ENCODE measurements at places on chromosomes 2 and 18.

DNA sequence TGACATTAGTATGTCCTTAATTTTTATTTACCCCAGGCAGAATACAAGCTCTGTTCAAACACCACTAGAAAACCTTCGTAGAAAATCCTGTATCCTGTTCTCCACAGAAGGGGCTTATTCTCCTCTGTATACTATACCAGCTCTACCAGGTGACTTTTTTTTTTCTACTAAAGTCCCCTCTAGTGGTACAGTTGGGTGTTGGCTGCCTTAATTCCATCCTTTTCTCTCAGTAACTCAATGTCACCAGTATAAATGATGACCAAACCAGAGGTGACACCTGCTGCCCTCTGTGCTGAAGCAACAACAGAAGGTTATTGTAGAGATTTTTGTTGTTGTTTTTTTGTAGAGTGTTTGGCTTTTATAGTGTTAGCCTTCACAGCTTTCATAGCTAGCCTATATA is 1322.0 kb downstream of the LRP1B start:
- DNase-seq, result peak; percentile 21

- no peak for DNase-seq
Observed at GRCh38 chr2:45567974-45568789, 42.9 kb downstream of the SRBD1 start.

DNA sequence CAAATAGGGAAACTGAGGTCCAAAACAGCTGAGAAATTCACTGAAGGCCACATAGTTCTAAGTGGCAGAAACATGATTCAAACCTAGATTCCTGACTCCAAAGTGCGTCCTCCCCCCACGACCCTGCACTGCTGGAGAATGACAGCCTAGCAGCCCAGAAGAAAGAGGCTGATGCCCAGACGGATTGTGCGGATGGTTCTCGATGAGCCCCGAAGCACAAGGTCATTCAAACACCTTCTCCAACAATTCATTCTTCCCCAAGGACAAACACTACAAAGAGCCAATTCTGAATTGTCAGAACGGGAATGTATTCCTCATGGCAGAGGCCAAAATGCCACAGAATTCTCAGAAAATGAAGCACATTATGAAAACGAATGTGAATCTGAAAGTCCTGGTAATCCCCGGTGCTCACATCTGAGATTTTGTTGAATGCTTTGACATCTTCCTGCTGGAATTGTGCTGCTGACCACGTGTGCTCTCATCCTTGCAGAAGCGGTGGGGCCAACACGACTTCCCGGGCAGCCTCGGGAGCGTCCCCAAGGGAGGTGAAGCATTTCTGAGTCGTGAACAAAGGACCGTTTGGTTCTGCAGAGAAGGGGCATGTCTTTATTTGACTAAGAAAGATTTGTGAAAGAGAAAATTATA is 337.0 kb downstream of the EIPR1 start:
- no peak for DNase-seq

GRCh38 chr2:8039732-8040131 is 642.1 kb upstream of the ID2 start:
- no peak for DNase-seq

- DNase-seq, result no peak
Observed at GRCh38 chr2:175220075-175220474, 38.6 kb upstream of the ATP5MC3 start.

GRCh38 chr2:186968277-186968676 is 119.3 kb upstream of the ZSWIM2 start:
- DNase-seq, result no peak

GRCh38 chr2:151114874-151115273 is 146.8 kb downstream of the RBM43 start:
- DNase-seq, result no peak

- peak; percentile 43 for DNase-seq
Observed at GRCh38 chr2:233976690-233977294, 59.6 kb downstream of the TRPM8 start.

- DNase-seq, result peak; percentile 85
Observed at GRCh38 chr2:23620841-23621341, 235.9 kb downstream of the KLHL29 start.

- no peak for DNase-seq
Observed at GRCh38 chr18:33424266-33424946, 16.1 kb downstream of the CCDC178 start.

GRCh38 chr2:128774320-128775216 is 455.9 kb upstream of the HS6ST1 start:
- DNase-seq, result no peak

GRCh38 chr2:184599054-184599871 is 934 bp downstream of the ZNF804A start:
- no peak for DNase-seq

DNA sequence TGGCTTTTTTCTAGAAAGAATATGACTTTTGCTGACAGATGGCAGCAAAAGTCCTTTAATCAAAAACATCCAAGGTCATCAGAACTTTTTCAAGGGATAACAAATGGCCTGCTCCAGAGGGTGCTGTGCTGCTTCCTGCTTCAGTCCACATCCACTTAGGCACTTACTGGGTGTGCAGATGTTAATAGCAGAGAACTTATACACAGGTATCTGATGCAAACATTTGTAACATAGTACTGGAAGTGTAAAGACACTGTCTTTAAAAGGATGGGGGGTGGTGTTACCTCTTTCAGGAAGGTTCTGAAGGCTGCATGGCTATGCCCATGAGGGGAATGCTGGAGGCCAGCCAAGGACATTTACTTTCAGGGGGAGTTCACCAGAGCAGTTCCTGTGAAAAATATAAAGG is 5.5 kb downstream of the HOXD8 start:
- no peak for DNase-seq

DNA sequence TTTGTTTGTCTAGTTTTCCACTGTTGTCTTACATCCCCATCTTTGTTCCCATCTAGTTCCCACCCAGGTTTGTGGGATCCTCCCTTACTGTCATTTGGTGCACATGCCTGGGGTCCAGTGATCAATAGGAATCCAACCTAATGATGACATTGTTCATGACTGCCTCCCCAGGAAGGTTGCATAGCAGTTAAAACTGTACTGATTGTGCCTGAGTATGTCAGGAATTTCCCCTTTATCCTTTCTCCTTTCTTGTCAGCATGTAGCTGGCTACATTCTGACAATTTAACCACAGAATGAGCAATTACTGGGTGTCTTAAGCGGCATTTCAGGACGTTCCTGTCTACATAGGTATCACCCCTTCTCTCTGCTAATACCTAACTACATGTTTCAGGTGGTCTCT is 653.0 kb downstream of the CNTNAP5 start:
- DNase-seq, result no peak

DNA sequence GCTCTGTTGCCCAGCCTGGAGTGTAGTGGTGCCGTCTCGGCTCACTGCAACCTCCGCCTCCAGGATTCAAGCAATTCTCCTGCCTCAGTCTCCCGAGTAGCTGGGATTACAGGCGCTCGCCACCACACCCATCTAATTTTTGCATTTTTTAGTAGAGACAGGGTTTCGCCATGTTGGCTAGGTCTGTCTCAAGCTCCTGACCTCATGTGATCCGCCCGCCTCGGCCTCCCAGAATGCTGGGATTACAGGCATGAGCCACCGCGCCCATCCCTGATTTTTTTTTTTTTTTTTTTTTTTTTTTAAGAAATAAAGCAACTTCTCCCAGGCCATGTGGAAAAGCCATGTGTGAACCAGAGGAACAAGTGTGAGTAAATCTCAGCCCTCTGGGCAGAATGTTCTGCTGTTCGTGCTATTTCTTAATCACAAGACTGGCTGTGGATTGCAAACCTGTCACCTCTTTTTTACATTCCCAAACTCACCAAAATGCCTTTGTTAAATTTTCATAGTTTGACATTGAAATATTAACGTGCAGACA is 6.4 kb upstream of the SH3BP4 start:
- no peak for DNase-seq

DNA sequence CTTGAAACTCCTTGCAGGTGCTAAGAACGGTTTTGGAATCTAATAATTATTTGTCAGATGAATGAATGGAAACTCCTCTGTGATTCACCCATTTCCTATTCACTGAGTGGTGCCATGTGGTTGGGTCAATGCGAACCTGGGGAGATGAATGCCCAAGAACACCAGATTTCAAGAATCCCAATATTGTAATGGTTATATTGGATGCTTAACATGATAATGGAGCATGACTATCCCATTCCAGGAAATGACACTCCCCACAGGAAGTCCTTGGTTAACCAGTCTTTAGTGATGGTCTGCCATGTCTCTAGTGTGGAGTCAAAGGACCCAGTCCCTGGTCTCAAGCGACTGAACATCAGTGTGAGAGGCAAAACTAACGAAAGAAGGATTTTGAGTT is 67.9 kb upstream of the ST3GAL5 start:
- no peak for DNase-seq

DNA sequence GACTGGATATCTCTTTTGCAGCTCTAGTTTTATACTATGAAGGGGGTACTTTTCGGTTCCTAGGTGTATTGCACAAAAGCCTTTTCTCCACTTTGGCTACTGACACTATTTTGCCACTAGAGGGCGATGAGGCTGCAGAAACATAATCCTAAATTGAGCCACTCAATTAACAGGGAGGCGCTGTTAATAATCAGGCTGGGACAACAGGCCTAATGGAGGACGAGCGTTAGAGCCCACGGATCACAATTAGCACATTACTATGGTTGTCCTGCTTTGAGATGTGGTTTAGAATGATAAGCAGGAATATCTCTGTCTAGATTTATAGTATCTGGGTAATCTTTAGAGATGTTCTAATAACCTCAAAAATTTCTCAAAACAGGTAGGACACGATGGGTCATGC is 62.2 kb upstream of the PMAIP1 start:
- peak; percentile 81 for DNase-seq

GRCh38 chr2:239147376-239147775 is 253.4 kb downstream of the HDAC4 start:
- DNase-seq, result no peak

DNA sequence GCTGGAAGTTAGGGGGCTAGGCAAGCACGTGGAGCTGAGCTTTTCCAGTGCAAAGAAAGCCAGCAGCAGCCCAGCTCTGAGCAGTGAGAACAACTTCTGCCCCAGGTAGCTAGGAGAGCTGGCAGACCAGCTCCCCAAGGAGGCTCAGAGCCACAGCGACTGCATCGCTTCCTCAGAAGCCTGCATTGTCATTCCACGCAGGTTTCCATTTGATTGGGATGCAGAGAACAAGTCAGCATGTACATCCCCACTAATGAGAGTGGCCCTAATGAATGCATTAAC is 45.1 kb downstream of the C1QL2 start:
- DNase-seq, result no peak

DNA sequence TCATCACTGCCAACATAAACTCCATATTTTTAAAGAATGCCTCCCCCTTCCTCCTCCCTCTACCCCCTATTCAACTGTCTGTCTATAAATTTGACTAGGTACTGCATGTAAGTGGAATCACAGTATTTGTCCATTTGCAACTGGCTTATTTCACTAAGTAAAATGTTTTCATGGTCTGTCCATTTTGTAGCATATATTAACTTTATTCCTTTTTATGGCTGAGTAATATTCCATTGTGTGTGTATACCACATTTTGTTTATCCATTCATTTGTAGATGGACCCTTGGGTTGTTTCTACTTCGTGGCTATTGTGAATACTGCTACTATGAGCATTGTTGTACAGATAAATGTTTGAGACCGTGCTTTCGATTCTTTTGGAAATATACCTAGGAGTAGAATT is 10.7 kb downstream of the SEH1L start:
- no peak for DNase-seq

DNA sequence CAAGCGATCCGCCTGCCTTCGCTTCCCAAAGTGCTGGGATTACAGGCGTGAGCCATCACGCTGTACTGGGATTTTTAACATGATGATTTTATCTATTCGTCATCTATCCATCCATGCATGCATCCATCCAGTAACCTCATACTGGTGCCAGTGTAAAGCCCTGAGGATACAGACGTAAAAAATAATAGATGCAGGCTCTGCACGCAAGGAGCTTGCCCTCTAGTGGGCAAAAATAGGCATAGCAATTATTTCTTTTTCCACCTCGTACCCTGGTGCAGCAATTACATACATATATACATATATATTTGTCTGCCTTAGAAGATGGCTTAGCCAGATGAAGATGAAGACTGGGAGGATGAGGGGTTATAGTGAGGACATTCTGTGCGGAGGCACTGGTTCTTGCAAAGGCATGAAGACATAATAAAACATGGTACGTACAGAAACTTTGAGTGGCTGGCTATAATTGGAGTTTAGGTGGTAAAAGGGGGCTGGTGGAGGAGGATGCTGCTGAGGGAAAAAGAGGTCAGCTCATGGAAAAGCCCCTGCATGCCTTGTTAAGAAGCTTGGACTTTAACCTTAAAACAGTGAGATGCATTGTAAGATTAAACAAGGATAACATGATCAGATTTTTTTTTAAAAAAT is 19.6 kb upstream of the RPIA start:
- DNase-seq, result peak; percentile 69

- DNase-seq, result no peak
Observed at GRCh38 chr2:96760986-96761832, 507 bp downstream of the CNNM4 start.

DNA sequence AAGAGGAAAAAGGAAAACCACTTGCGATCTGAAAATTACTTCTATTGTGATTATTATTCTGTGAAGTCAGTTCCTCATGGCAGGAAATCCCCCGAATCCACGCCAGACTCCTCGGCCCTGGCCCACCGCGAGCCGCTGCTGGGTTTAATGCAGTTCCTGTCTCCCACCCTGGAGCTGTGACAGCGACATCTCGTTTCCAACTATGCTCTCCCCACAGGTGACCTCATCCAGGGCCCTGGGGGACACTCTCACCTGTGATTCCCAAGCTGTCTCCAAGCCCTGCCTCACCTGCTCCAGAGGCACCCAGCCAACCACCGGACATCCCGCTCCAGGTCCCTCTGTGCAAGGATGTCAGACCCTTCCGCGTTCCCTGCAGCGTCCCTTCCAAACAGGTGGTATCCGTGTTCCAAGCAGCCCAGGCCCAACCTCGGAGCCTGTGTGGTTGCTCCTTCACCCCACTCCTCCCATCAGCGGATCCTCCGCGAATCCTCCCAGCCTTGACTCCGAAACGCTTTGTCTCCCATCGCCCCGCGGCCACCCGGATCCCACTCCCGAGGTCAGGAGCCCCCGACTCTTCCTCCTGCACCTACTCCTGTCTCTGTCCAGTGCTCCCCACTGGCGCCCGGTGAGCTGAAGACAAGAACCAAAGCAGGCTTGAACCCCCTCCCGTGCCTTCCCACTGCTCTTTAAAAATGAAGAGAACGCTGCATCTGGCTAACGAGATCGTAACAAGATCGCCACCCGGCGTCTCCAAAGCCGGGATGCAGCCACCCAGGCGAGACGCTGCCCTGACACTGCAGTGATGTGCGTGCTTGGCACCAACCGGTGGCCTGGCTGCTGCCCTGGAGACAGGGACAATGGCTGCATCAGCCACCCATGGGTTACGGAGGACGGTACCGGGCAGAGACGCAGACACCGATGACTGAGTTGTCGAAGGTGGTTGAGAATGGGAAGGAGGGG is 96.5 kb downstream of the NDUFA10 start:
- DNase-seq, result no peak

GRCh38 chr2:226759768-226760167 is 39.9 kb downstream of the IRS1 start:
- DNase-seq, result no peak

GRCh38 chr18:61829108-61829507 is 63.7 kb downstream of the RNF152 start:
- DNase-seq, result no peak
